ENCODE measurements at places on chromosomes 12 and 14.

- DNase-seq: peak; percentile 55
These were observed 71.1 kb downstream of the PTPRR start for GRCh38 chr12:70849265-70849960.

- no peak for DNase-seq
These were observed 163.7 kb downstream of the GXYLT1 start for GRCh38 chr12:41981013-41981412.

GRCh38 chr12:72505227-72505626, 233.1 kb downstream of the TRHDE start:
- DNase-seq: no peak

DNA sequence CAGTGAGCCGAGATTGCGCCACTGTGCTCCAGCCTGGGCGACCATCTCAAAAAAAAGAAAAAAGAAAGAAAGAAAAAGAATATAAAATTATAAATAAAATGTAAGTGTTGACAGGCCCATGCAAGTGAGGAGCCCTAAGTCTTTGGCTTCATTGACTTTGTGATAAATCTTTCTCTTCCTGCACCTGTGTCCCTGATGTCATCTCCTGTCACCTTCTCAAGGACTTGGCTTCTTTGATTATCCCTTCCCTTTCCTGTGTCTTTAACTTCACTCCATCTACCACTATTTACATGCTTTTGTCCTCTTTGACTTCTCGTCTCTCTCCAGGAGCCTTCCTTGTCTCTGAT, 33.6 kb upstream of the WNK1 start:
- DNase-seq: peak; percentile 33

DNA sequence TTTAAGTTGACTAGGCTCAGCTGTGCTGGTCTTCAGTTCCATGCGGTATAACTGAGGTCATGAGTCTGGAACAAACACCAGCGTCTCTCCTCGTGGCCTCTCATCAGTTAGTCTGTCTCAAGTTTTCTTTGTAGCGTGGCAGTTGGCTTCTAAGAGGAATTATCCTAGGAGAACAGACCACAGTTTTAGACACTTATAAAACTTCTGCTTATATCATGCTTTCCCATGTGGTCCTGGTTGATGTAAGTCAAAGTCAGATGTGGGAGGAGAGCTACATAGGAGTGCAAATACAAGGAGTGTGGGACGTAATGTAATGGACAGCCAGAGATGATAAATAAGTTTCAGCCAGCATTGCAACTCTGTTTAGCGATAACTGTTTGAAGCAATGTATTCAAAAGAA, 14.8 kb downstream of the PLEKHA5 start:
- DNase-seq: no peak

- DNase-seq: no peak
These were observed 107.7 kb upstream of the SLC38A2 start for GRCh38 chr12:46480316-46480715.

GRCh38 chr12:75759842-75760572, 248.6 kb upstream of the KRR1 start:
- no peak for DNase-seq

DNA sequence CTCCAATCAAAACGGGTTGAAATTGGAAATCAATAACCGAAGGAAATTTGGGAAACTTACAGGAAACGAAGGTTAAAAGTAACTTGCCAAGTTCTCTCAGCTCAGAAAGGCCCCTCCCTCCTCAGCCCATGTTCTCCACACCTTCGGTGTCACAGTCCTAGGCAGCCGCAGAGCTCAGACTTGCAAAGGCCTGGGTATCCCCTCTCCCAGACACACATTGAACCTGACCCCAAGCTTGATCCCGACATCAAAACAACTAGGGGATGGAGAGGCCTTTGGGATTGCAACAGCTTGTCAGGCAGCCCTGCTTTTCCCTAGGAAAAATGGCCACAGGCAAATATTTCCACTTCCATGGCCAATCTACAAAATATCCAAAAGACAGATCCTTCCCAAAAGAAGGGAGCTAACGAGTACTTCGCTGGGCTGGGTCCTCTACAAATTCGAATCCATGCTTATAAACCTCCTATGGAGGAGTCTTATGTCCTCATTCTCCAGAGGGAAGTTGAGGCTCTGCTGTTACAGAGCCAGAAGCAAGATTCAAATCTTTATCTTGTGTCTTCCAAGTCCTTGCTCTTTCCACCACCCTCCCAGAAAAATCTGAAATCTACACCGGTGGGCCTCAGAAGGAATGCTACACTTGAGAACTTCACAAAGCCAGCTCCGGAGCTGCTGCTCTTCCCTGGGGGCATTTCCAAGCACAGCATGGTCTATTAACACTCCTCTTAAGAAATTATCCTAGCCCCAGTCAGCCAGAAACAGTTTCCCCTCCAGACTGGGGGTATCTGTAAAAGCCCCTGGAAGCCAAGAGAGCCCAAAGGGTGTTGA, 35.7 kb upstream of the PNMA1 start:
- DNase-seq: no peak

DNA sequence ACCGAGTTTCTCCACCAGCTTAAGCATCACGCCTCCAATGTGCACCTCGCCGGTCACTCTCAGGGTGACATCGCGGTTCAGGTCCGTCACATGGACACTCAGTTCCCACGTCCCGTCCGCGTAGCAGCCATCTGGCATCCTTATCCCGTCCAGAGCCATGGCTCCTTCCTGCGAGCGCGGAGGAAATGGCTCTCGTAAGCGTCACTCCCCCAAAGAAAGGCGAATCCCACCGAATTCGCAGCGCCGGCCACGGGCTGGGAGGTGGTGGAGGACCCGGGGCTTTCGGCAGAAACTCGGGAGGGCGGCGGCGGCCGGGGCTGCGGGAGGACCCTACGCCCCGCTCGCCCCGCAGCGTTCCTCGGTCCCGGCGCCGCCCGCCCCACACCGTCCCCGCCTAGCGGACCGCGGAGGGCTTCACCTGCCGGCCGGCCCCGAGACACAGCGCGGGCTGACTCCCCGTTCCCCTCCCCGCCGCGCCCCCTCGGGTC, 396 bp downstream of the FERMT2 start:
- DNase-seq: no peak
